ENCODE measurements at places on chromosomes 7 and 10.

GRCh38 chr10:31146491-31147209 is 115.0 kb upstream of the ZNF438 start:
- no peak for DNase-seq

DNA sequence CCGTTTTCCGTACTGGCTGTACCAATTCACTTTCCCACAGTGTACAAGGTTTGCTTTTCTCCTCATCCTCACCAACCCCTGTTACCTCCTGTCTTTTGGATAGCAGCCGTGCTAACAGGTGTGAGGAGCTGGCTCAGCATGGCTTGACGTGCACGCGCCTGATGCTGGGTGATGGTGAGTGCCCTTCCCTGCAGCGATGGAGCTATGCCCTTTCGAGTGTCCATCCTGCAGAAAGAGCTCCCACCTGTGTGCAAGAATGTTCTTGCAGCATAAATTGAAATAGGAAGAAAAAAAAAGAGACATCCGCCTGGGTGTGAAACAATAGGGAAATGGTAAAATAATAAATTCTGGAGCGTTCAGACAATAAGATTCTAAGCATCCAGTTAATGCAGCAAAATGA is 9.5 kb upstream of the UBE3C start:
- peak; percentile 79 for DNase-seq

- peak; percentile 54 for DNase-seq
Observed at GRCh38 chr10:69629897-69630650, at the start of gene FAM241B. FAM241B (plus strand) TSS chr10:69630247; CDS start chr10:69631744, 1,497 bp downstream.

DNA sequence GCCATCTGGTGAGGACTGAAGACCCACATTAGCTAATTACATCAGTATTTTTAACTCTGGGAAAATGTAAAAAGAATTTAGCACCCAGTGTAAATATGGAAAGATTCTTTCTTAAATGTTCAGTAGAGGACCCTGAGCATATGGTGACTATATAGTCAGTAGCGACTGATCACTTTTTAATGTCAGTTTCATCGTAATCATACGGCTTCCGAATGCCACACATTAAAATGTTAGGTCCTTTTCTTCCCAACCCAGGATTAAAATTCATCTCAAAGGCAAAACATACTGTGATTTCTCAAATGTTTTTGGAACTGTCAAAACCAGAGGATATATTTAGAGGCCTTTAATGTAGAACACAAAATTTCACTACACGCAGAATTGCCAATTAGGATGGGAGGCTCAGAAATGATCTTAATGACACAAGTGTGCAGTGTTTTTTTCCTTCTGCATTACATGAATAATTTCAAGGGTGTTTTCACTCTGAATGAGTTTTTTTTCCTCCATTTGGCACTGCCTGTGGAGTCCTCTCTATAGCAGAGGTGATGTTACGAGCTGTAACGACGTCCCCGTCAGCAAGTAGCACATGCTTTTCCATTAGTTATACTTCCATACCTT is 382.7 kb downstream of the PAXIP1 start:
- no peak for DNase-seq

DNA sequence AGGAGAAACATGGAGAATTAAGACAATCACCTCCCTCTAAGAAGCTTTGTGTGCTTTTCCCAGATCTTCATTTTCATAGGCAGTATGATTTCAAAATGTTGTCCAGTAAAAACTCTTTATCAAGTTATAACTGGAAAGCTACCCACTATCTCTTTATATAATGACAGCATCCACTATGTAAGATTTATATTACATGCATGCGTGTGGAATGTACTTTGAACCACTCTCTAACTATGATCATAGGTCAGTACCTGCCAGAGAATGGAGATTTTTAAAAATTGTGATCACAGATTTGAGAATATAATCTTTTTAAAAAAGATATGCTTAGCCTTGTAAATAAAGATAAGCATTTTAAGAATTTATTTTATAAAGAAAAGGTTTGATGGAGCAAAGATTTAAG is 17.9 kb downstream of the PAPSS2 start:
- DNase-seq, result no peak

Measured in RPMI8226 (cell line).